ENCODE measurements at places on chromosomes 3 and 15.

DNA sequence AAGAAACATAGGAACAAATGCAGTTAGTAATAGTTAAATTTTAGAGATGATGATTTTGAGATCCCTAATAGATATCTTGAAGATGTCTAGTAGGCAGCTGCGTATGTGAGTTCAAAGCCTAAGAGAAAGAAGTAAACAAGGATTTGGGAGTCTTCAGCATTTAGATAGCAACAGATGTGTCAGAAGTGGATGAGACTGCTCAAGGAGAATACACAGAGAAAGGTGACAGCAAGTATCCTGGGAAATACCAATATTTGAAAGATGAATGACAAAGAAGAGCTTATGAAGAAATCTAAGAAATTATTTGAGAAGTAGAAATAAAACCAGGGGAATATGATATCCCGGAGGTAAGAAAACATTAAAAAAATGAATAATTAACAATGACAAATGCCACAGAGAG lies 130.9 kb downstream of the PCCB start:
- no peak overlapping the region for H3K27ac ChIP-seq
- DNase-seq: no peak
- peaks cover 10% of the 10 kb centered on the region for H3K36me3 ChIP-seq
- H3K4me3 ChIP-seq: no peak overlapping the region

GRCh38 chr3:113297287-113297686 lies 85.9 kb downstream of the BOC start:
- no peaks in the 10 kb centered on the region for H3K4me1 ChIP-seq
- no peak for DNase-seq
- H3K36me3 ChIP-seq: peaks cover 2% of the 10 kb centered on the region
- H3K27ac ChIP-seq: no peak overlapping the region
- no peak overlapping the region for H3K4me3 ChIP-seq

- peaks cover 27% of the 10 kb centered on the region for H3K4me1 ChIP-seq
- no peak overlapping the region for H3K27ac ChIP-seq
- no peak for DNase-seq
- no peak overlapping the region for H3K4me3 ChIP-seq
- no peaks in the 10 kb centered on the region for H3K27me3 ChIP-seq
Measured at GRCh38 chr3:122410111-122410510, 5.8 kb downstream of the WDR5B start.

- no peak overlapping the region for H3K27ac ChIP-seq
- H3K36me3 ChIP-seq: peaks cover 17% of the 10 kb centered on the region
- no peak overlapping the region for H3K4me3 ChIP-seq
- DNase-seq: no peak
- H3K4me1 ChIP-seq: peaks cover 6% of the 10 kb centered on the region
- no peaks in the 10 kb centered on the region for H3K27me3 ChIP-seq
Measured at GRCh38 chr3:18580268-18580667, 155.1 kb upstream of the SATB1 start.

GRCh38 chr3:43522727-43523362 lies 99.0 kb downstream of the ANO10 start:
- H3K4me1 ChIP-seq: no peaks in the 10 kb centered on the region
- no peak overlapping the region for H3K27ac ChIP-seq
- no peak for DNase-seq
- no peak overlapping the region for H3K4me3 ChIP-seq
